Right lung (tissue), 10 donors: ENCODE measurements at places on chromosomes 11 and 22. TPM values are rescaled to one million over a fixed set of nuclear protein-coding genes. Genes with fewer than 3 reads are reported as not detected.

DNA sequence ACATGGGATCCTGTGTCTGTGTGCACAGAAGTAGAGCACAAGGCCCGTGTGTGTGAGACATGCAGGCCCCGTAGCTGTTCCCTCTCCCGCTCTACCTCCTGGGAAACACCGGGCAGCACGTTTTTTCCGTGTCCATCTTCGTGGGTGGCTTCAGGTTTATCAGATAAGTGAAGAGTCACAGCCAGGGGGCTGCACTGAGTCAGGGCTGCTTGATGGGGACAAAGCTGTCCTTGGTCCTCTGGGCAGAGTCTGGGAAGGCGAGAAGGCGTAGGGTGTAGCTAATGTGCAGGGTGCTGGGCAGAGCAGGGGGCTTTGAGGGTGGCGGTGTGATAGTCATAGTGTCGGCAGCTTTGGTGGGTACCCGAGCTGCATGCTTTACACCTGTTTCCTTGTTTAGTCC lies 23.7 kb downstream of the INCENP start:
- no peak for DNase-seq

HOATZ gene
- 11.4 TPM for polyA plus RNA-seq

OR8G5 gene
- polyA plus RNA-seq: not detected

OR5P2 gene
- polyA plus RNA-seq: not detected

DNA sequence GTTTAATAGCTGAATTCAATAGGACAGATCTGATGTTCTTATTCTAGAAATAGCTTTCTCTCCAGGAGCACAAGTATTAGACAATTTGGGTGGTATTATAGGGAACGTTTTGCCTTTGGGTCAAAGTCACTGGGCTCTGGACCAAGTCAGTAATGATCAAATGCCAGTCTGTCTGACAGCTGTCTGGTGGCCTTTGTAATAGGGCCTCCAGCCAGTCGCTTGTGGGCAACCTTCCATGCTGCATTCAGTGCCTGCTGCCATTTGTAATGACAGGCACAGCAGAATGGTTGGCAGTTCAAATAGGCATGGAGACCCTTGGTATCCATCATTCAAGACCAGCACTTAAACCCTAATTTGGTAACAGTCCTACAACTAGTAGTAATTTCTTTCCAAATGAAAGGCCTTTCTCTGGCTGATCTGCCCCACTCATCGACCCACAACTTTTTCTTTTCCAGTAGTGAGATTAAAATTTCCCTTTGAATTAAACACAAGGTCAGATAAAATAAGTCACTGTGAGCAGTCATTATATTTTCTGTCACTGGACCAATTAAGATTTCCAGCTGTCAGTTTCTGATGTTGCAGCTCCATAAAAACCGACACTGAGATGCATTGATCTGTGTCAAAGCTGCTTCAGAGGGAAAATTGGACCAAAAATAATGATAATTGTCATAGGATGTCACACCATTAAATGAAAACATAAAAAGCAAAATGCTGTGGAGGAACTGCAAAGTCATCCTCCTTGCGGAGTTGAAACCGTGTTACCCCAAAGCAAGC lies 1038.1 kb downstream of the LRRC4C start:
- DNase-seq: no peak

TUBA8 gene
- polyA plus RNA-seq: 2.3 TPM

- DNase-seq: no peak
These were observed 126.3 kb downstream of the KIRREL3 start for GRCh38 chr11:126874276-126874675.
